ENCODE measurements at places on chromosomes 2 and 18.

DNA sequence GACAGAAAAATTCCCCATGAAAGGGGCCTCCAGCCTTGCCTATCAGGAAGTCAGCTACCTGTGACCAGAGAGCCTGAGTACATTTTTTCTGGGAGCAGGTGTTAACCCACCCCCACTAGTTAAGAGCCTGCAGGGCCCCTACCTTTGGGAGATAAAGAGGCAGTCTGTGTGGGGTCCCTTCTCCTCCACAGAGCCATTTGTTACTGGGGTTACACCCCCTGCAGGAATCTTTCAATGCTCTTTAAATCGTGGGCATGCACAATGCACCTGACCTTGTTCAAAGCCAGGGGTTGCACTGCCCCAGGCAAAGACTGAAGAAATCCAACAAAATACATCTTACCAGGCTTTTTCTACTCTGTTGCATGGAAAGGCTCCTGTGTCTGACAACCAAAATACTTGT is 15.7 kb upstream of the LYPD6 start:
- DNase-seq, result no peak

DNA sequence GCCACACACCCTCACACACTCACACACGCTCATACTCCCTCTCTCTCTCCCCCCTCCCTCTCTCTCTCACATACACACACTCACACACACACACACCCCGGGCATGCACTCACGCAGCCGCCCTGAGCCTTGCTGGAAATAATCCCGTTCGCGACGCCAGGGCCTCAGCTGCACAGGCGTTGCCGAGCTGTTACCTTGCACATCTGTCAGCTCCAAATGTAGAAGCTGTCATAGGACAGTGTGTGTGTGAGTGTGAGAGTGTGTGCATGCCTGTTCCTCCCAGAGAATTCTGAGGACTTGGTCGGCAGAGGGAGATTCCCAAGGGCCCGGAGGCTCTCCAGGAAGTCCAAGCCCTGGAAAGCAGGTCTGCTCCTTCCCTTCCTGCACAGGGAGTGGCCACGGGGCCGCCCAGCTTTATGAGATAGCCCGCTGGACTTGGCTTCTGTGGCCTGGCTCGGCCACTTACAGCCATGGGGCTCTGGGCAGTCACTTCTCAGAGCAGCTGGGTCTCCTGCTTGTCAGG is 8.6 kb downstream of the SPR start:
- no peak for DNase-seq

GRCh38 chr18:5107988-5108387 is 89.1 kb downstream of the AKAIN1 start:
- no peak for DNase-seq

- no peak for DNase-seq
Measured at GRCh38 chr2:72927619-72928550, 10.6 kb downstream of the EMX1 start.

DNA sequence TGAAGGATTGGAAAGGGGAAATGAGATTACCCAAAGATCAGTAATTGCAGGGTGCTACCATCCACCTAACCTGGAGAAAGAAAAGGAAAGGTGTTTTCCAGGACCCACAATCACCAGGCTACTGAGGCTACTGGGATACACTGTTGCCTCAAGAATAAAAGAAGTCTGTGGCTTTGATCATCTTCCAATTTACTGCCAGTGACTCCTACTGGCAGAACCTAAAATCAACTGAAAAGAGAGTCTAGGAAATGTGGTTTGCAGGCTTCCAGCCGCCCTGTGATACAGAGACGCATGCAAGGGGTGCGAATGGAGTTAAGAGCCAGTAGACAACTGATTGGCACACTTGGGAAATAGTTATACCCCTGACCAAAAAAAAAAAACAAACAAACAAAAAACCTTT is 16.6 kb upstream of the TTL start:
- DNase-seq, result no peak

GRCh38 chr2:202736826-202737225 is 102.1 kb downstream of the FAM117B start:
- DNase-seq, result no peak

- DNase-seq, result no peak
Measured at GRCh38 chr18:74533666-74534065, 634 bp upstream of the CNDP1 start.
